ENCODE measurements at places on chromosomes 3 and 15. TPM values are rescaled to one million over a fixed set of nuclear protein-coding genes. Genes with fewer than 3 reads are reported as not detected.

The SI gene
- total RNA-seq: not detected

The AMT gene
- 2.5 TPM for total RNA-seq

The CHD2 gene
- 21.0 TPM for total RNA-seq

The OR5K2 gene
- total RNA-seq: not detected

All from bronchus fibroblast of lung (primary cell).